ENCODE measurements at places on chromosomes 13 and 19. TPM values are rescaled to one million over a fixed set of nuclear protein-coding genes. Genes with fewer than 3 reads are reported as not detected.
A peak's percentile ranks its signal among the peaks of the same experiment; 100 is the strongest.

The CBY2 gene
- not detected for total RNA-seq

The KASH5 gene
- 2.6 TPM for total RNA-seq

The TBXA2R gene
- 0.49 TPM for total RNA-seq

The MRI1 gene
- 14.4 TPM for total RNA-seq

The KRTDAP gene
- not detected for total RNA-seq

The ACTMAP gene
- total RNA-seq = 6.3 TPM

The OLFM2 gene
- 7.2 TPM for total RNA-seq

The ACTN4 gene
- 179 TPM for total RNA-seq

The CAPS gene
- total RNA-seq = 13.4 TPM

The AMER2 gene
- not detected for total RNA-seq

- DNase-seq = no peak
Measured at GRCh38 chr19:53819861-53820260, 4.3 kb downstream of the NLRP12 start.

DNA sequence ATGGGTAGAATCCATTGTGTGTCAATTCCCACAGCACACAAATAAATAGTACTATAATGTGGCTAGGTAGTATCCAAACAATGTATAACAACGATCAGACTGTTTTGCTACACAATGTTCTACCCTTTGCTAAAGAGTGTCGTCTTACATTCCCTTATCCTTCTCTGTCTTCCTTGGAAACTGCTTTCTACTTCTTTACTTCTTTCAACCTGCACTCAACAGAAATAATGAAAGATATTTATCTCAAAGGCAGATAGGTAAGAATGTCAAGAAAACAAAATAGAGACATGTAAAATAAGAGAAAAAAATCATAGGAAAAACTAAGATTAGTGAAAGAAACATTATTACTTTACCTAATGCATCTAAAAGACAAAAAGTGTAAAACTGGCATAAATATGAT, 814.7 kb downstream of the PCDH9 start:
- DNase-seq = no peak

DNA sequence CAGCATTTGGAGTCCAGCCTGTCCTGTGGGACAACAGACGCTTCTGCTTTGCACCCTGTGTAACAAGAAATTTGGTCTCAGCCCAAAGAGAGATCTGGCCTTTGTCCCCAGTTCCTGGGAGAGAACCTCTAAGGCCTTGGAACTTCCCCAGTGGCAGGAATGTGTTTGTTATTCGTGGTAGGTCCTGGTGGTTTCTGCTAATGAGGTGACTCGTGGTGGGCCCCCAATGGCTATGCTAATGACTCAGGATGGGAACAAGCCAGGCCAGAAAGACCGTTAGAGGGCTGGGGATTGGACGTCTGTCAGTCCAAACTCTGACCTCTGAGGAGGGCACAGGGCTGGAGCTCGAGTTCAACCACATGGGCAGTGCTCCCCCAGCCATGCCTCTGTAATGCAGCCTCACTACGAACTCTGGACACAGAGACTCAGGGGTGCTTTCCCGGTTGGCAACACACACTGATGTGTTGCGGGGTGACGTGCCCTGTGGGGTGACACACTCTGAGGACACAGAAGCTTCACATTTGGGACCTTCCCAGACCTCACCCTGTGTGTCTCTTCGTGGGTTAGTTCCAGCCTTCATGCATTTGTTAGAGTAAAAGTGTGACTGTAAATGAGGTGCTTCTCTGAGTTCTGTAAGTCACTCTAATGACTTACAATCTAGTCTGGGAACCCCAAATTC, 38.9 kb downstream of the TEX29 start:
- DNase-seq = no peak

- no peak for DNase-seq
Measured at GRCh38 chr13:94860981-94861407, 148.6 kb upstream of the SOX21 start.

DNA sequence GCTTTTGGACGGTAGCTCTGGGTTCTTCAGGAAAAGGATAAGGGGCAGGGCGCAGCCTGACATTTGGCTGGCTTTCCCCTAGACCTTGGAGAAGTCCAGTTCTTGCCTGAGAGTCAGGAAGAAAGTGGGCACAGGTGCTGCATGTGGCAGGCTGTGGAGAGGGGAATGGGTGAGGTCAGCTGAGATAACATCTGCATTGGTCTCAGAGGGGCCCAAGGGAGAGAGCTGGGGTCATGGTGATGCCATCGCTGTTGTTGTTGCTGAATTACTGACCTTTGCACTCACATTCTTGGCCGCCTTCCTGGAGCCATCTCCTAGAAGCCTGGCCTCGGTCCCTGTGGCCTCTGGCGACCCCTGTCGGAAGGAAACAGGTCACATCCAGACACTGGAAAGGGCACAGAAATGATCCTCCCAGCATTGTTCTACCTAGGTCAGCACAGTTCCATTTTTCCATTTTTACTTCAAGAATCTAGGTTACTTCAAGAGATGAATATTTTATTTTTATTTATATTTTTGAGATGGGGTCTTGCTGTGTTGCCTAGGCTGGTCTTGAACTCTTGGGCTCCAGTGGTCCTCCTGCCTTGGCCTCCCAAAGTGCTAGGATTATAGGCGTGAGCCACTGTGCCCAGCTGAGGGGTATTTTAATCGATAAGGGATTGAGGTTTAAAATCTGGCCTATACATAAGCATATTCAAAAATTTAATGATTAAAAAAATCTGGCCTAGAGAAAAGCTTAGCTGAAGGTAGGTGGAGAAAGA, 6.5 kb upstream of the LIPE start:
- peak; percentile 82 for DNase-seq

DNA sequence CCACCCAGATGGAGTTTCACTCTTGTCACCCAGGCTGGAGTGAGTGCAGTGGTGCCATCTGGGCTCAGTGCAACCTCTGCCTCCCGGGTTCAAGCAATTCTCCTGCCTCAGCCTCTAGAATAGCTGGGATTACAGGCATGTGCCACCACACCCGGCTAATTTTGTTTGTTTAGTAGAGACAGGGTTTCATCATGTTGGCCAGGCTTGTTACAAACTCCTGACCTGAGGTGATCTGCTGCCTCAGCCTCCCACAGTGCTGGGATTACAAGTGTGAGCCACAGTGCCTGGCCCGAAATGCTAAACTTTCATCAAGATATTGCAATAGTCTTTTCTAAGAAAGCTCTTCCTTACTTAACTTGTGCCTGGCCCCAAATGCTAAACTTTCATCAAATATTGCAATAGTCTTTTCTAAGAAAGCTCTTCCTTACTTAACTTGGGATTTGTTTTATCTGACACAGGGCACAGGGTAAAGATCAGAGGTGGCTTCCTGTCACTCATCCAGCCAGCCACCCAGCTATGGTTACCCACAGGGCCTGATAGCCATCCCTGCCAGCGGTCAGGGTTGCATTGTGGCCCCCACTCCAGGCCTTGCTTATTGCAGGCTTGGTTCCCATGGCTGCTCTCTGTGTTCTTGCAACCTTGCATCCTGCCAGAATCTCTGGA, 352.3 kb upstream of the TMTC4 start:
- no peak for DNase-seq

- DNase-seq = no peak
Measured at GRCh38 chr13:24627946-24628345, 52.3 kb upstream of the ATP12A start.

DNA sequence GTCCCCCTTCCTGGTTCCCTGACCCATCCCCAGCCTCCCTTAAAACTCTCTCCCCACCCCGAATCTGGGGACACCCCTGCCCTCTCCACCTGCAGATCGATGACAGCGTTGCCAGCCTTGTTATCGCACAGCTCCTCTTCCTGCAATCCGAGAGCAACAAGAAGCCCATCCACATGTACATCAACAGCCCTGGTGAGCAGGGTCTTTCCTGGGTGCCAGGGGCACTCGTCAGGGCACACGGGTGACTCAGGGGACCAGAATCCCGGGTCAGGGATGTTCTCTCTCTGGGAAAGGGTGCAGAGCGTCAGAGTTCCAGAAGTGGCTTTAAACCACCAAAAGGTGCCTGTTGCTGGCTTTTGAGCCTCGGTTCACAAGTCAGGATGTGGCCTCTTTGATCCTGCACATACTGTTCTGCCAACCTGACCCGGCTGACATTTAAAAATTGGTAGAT, 1.0 kb downstream of the CLPP start:
- DNase-seq = no peak

- DNase-seq = peak; percentile 72
Measured at GRCh38 chr19:15479391-15480345, at the start of gene PGLYRP2. Gene PGLYRP2 (minus strand): TSS chr19:15479501. CDS start chr19:15479371, 130 bp downstream.

GRCh38 chr19:13056052-13056660, 46.5 kb downstream of the LYL1 start:
- no peak for DNase-seq

- no peak for DNase-seq
Measured at GRCh38 chr19:55005684-55006488, 32.2 kb downstream of the GP6 start.

- peak; percentile 93 for DNase-seq
Measured at GRCh38 chr19:51097166-51097738, 11.0 kb downstream of the CTU1 start.

DNA sequence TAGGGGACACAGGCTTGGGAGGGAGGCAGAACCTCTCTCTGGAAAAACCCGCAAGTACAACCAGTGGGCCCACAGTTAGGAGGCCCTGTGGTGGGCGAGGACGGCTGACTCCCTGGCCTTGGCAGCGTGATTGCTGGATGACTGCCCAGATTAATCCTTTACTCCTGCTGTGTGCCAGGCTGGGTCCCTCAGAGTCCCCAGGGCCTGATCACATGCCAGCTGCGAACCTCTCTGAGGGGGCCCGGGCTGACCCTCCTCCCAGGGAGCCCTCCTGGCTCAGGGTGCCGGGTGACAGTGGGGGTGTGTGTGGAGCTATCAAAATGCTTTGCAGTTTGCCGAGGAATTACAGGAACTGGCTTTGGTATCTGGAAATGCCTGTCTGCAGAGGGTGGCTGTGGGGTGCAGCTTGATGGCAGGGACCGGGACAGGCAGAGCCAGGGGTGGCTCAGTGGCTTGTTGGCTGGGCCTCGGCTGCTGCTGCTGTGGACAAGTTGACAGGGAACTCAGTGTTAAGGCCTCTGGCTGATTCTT, 48.9 kb downstream of the DNM2 start:
- peak; percentile 75 for DNase-seq

DNA sequence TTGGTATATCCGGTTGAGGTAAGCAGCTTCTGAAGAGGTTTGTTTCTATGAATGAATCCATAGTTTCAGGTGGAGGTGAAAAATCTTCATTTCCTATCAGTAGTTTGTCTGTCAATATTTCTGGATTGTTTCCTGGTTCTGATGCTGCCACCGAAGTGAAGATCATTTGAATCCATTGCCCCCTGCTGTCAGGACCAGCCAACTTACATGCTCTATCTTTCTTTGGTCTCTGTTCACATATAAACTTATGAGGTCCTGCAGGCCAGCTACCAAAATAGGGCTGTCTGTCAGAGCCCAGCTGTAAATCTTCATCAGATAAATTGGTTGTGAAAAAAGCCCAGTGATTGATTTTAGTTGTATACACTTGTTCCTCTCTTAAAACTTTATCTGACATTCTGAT, 15.2 kb upstream of the N4BP2L1 start:
- DNase-seq = no peak

DNA sequence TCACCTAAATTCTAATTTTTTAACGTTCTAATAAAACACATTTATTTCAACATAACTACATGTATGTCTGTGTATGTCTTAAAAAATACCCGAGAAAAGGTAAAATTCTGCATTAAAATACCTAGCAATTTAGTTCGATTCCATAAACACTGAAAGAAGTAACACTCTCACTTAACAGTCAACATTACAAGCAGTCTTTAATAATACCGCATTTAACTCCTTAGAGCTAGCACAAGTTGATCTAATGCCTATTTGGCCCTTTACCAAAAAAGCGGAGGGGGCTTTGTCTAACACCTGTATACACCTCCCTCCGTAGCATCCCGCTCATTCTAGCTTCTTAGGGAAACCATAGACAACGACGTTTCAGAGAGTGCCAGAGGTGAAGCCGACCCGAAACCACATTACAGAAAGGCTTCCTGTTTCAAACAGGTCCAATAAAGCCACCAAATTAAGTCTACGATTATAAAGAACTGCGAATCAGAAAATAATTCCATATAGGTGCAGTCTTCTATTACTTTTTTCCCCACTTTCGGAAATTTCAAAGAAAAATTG, 1.2 kb downstream of the SPART start:
- DNase-seq = no peak

GRCh38 chr19:35161434-35161743, 6.9 kb downstream of the FXYD5 start:
- no peak for DNase-seq

- no peak for DNase-seq
Measured at GRCh38 chr13:35349673-35350278, 126.7 kb downstream of the MAB21L1 start.

- no peak for DNase-seq
Measured at GRCh38 chr19:35332817-35333216, 3.8 kb downstream of the CD22 start.

DNA sequence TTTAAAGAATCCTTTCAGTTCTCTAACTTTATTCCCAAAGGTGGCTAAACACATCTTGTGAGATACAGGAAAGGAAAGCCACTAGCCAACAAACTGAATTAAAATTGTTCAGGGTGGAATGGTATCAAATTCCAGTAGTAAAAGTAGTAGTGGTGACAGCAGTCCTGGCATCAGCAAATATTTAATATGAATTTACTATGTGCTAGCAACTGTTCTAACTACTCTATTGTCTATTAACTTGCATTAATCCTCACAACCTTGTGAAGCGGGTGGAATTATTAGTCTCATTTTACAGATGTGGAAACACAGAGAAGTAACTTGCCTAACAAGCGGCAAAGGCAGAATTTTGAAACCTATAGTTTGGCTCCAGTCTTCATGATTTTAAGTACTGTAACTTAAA, 130.1 kb downstream of the KLF12 start:
- no peak for DNase-seq

DNA sequence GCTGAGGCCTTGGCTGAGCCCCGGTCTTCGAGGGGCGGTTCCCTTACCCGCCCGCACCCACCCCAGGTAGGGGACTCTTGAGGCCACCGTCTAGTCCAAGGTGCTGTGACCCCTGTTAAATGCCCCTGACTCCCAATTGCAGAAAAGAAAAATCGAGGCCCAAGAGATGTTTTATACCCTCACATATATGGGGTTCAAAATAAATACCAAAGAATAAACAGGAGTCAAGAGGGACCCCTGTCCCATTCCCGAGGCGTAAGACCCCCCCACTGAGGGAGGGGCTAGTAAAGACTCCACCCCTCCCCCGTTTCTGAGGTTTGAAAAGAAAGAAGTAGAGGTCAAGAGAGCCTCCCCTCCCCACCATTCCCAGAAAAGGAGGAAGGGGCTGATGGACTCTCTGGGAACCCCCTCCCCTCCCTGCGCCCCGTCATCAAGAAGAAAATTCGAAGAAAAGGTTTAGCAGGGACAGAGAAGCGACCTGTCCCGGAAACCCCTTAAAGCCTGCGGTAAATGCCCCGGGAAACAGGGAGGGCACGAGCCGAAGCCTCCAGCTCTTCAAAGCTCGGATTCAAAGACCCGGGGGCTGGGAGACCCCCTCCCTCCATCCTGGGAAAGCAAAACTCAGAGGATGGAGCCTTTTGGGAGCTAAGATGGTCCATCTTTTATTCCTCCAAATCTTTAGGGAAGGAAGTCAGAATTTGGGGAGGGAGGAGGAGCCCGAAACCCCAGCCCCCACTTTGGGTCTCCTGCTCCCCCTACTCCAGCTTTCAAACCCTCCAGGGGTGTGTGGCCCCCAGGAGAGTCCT, 755 bp upstream of the RAB3A start:
- no peak for DNase-seq

Measured in pancreas (tissue), 10 donors.